ENCODE measurements at places on chromosomes 13 and 19.
A peak's percentile ranks its signal among the peaks of the same experiment; 100 is the strongest.

DNA sequence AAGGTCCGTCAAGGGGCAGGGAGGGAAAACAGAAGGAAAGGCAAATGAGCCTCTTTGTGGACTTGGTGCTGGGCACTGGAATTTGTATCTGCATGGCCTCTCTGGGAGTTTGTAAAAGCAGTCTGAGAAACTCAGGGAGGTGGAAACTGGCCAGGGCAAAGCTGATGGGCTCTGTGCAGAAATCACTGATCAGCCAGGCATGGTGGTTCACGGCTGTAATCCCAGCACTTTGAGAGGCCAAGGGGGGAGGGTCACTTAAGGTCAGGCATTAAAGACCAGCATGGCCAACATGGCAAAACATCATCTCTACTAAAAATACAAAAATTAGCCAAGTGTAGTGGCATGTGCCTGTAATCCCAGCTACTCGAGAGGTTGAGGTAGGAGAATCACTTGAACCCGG is 369.9 kb upstream of the ZNF507 start:
- no peak for DNase-seq

GRCh38 chr13:57017357-57017756 is 123.4 kb upstream of the PRR20A start:
- no peak for DNase-seq

DNA sequence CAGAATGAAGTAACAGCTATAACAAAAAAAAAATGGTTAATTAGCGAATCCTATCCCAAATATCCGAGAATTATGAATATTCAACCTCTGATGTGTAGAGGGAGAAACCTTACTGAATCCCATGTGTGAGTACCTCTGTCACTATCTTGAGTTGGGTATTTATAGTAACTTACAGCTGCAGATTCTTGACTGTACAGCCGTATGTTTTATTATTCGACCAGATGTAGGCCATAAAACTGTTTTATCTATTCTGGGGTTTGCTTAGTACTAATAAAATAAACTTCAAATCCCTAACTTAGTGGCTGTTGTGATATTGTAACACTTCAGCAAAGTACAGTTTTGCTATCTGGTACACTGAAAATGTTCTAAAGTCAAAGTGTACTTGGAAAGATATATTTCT is 120.0 kb downstream of the EFNB2 start:
- DNase-seq: no peak

DNA sequence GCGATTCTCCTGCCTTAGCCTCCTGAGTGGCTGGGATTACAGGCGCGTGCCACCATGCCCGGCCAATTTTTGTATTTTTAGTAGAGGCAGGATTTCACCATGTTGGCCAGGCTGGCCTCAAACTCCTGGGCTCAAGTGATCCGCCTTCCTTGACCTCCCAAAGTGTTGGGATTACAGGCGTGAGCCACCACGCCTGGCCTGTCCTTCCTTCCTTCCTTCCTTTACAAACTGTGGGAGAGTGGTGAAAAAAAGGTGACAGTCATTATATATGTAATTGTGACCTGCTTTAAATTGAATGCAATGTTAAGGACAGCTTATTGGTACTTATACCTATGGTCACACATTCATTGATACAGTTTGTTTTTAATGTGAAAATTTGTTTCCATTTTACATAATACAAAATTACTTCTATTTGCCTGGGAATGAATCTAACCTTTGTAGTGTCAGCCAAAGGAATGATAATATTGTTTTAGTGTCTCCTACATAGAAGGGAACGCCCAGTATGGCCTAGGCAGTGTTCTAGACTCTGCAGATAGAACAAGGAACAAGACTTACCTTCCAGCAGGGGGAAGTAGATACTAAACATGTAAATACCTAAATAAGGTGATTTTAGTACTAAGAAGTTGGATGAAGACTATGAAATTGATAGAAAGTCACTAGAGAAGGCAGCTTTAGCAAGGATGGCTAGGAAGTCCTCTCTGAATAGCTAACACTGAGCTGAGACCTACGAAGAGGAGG is 146.3 kb downstream of the GGACT start:
- DNase-seq: no peak

GRCh38 chr19:4445963-4446703 is 11.5 kb downstream of the UBXN6 start:
- DNase-seq: no peak

DNA sequence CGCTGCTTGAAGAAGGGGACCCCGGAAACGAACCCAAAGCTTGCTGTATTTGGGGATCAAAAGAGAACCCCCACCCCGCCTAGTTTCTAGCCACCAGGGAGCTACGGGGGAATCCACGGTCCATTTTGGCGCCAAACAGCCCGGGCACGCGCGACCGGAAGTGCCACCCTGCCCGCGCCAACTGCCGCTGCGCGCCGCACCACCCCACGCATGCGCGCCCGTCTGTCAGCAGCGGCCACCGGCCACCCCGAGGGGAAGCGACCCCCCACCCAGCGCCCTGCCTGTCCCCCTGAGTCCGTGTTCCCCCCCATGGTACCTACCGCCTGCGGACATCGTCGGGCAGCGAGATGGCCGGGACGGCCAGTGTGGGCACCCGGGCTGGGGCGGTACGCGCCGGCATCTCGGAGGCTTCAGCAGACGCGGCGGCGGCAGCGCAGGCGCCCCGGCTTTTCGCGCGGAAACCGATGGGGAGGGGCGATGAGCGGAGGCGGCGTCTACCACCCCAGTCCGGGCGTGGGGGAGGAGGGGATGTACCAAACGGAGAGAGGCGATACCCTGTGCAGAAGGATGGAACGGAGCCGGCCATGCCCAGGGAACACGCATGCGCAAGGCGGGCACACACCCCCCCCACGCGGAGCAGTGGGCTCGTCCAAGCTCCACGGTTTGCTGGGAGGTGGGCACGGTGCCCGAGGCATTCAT is at the start of gene DNMT1:
TSS of gene DNMT1 (minus strand) at position 454 of the 699 bp plus-strand sequence. CDS start at position 400, 54 bp downstream.
- peak; percentile 97 for DNase-seq

- DNase-seq: no peak
Observed at GRCh38 chr13:89393758-89394304, 1722.7 kb downstream of the SLITRK5 start.

Measured in cerebellar cortex (tissue), 1 donor.